Midbrain (tissue), 1 donor: ENCODE measurements at places on chromosomes 1 and 21.

- DNase-seq, result peak; percentile 35
These were observed 21.1 kb downstream of the CLDN8 start for GRCh38 chr21:30194701-30195299.

- DNase-seq, result no peak
These were observed 21.6 kb downstream of the ROR1 start for GRCh38 chr1:63795455-63795854.

GRCh38 chr1:85343612-85344255 lies 67.3 kb upstream of the BCL10 start:
- no peak for DNase-seq

GRCh38 chr1:203034422-203035110 lies 8.3 kb downstream of the PPFIA4 start:
- no peak for DNase-seq

GRCh38 chr1:228983231-228983660 lies 248.0 kb downstream of the RHOU start:
- no peak for DNase-seq

DNA sequence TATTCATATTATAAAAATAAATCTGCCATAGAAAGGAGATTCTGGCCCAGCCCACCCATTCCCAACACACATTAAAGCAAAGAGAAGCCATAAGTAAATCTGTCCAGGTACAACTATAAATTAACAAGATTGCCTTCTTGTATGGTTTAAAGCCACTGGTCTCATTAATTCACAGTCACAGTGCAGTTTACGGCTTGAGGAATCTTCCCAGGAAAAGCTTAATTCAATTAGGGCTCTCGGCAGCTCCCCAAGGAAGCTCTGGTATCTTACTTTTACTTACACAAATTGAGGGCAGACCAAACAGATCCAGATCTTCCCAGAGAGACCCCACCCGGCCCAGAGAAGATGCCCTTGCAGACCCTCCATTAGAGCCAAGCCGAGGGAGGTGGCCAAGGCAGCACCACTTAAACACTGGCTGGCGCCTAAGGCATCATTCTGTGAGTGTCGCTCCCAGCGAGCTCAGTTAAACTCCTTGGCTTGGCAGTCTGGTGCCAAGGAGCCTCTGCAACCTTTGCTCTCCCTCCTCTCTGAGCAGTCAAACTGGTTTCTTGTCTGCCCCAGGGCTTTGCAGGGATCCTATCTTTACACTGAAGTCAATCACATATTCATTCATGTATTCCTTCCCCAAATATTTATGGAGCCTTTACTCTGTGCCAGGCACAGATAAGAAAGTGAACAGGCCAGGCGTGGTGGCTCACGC lies 10.7 kb downstream of the SLC9A1 start:
- no peak for DNase-seq

GRCh38 chr1:115829023-115829674 lies 11.8 kb downstream of the NHLH2 start:
- no peak for DNase-seq

DNA sequence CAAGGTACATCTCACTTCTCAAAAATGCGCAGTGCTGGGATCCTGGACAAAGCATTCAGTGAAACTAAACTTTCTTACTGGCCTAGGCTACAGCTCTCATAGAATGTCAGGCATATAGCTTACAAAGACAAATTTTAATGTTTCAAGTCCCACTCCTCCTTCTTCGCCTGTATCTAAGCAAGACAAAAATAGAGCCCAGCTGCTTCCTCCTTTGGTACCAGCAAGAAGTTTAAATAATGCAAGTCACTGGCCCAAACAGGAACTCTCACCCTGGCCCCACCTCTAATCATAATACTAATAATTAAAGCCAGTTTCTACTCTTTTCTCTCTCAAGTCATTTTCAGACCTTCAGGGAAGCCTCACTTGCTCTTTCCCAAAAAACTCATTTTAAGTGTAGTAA lies 1267.9 kb downstream of the MRPL39 start:
- no peak for DNase-seq

- DNase-seq, result no peak
These were observed 16.4 kb downstream of the IFNGR2 start for GRCh38 chr21:33419538-33420123.

DNA sequence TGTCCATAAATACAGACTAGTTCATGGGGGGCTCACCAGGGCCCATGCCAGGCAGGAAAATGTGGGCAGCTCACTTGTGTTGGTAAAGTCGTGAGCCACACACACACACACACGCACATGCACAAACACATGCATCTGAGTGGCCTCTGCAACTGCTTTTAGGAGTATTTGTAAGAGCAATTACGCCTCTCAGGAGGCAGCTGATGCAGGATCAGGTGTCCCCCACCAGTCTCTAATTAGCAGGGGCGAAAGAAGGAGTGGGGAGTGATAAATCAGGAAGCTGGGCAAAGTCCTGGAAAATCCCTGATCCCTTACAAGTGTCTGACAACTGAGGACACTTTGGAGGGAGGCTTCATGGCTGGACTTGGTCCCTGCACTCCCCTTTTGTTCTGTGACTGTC lies 5.7 kb upstream of the IVL start:
- DNase-seq, result no peak

- no peak for DNase-seq
These were observed 67.9 kb downstream of the OSBPL9 start for GRCh38 chr1:51684776-51685175.

GRCh38 chr1:17924578-17924977 lies 169.4 kb downstream of the ACTL8 start:
- no peak for DNase-seq

DNA sequence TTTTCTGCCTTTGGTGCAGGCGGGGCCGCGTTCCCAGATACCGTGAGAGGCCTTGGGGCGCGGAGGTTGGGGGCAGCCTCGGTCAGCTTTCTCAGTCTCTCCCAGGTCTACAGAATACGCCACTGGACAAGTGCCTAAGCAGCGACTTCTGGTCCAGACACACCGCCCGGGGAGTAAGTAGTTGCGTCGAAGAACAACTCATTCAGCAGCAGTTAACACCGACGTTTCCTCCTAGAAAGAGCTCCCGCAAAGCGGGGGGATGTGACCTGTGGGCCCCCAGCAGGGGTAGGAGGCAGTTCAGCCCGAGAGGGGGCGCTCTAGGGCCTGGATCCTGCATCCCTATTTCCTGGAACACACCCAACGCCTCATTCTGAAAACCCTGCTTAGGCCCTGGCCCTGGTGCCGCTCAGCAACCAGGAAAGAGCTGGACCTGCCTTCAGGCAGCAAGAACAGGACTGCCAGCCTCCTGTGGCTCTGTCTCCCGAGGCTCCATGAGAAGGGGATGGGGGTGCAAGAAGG lies 6.5 kb upstream of the BARHL2 start:
- DNase-seq, result no peak

DNA sequence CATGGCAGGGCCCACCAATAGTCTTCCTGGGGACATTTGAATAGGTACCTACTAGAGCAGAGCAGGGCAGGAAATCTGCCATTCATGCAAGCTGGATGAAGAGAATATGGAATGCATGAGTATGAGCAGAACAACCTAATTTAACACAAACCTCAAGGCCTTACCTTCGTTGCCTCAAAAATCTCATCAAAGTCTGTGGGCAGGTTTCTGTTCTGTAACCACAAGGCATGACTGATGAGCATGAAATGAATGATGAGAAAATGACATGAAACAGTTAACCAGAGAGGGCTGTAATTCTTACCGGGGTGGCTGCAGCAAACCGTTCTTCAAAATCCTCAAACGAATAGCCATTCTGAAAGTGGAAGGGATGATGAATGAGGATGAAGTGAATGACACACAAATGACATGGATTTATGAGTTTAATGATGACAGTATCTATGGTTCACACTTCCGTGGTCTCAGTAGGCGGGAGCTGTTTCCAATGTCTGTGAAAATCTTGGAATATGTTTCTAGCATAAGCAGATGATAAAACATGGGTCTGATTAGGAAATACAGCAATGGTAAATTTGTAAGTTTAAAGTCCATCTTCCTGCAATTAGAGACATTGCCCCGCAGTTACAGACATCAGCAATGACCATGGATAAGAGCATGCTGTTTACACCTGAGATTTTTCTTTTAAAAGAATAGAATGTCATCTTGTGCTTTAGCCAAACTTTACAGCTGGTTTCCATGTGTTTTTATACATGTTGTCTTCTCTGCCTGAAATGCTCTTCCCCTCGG lies 67.6 kb upstream of the C8B start:
- no peak for DNase-seq

DNA sequence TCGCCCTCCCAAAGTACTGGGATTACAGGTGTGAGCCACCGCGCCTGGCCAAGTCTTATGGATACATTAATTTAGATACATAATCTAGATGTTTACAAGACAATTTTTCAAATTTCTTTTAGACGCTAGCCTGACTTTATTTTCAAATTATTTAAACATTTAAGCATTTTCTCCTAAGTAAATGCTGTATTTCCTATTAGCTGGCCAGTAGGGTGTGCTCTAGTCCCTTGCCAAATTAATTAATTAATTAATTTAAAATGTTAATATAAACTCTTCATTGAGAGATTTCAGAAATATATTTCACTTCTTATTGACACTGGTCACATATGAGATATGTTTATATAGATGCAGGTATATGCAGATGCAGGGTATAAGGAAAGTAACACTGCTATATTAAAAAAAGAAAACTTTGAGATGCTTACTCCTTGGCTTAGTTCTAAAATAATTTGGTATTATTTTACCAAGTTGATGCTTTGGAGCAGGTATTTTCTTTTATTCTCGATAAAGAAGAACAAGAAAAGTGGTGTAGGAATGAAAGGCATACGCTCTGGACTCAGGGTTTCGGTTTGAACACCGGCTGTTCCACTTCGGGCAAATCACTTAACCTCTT lies 5.2 kb upstream of the ERRFI1 start:
- DNase-seq, result no peak

DNA sequence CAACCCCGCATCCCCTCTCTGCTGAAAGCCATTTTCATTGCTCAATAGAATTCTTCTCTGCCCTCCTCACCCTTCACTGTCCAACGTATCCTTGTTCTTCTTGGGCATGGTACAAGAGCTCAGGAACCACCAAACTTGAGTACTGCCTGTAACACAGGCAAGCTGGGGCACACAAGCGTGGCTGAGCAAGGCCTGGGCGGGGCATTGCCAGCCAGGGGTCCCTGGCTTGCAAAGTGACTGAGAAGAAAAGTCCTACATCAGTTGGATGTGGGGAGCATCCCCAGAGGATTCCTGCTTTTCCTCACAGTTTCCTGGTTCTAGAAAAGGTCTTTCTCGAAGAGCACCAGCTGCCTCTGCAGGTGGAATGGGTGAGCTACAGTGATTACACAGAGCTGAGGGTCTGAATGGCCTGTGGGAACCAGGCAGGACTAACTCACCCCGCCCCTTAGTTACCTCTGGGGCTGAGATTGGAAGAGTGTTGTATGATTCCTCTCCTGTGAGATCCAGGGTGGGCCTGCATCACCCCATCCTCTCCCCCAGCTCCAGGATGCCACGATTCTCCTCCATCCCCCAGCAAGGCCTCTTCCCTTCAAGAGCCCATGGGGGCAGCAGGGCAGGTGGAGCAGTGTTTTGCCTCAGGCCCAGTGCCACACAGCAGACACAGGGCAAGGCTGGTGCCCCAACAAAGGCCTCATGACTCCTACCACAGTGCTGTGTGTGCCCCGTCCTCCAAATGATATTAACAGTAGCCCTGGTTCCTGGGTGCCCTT lies 121.9 kb downstream of the MATN1 start:
- DNase-seq, result no peak

GRCh38 chr1:243489681-243490546 lies 234.1 kb downstream of the SDCCAG8 start:
- DNase-seq, result no peak

GRCh38 chr1:204445860-204446412 lies 34.3 kb upstream of the PPP1R15B start:
- no peak for DNase-seq

GRCh38 chr21:45042664-45043161 lies 31.7 kb upstream of the ADARB1 start:
- DNase-seq, result no peak

- no peak for DNase-seq
These were observed 26.1 kb downstream of the KCNJ15 start for GRCh38 chr21:38282921-38283320.

- no peak for DNase-seq
These were observed 17.5 kb upstream of the PDIK1L start for GRCh38 chr1:26094076-26094669.

DNA sequence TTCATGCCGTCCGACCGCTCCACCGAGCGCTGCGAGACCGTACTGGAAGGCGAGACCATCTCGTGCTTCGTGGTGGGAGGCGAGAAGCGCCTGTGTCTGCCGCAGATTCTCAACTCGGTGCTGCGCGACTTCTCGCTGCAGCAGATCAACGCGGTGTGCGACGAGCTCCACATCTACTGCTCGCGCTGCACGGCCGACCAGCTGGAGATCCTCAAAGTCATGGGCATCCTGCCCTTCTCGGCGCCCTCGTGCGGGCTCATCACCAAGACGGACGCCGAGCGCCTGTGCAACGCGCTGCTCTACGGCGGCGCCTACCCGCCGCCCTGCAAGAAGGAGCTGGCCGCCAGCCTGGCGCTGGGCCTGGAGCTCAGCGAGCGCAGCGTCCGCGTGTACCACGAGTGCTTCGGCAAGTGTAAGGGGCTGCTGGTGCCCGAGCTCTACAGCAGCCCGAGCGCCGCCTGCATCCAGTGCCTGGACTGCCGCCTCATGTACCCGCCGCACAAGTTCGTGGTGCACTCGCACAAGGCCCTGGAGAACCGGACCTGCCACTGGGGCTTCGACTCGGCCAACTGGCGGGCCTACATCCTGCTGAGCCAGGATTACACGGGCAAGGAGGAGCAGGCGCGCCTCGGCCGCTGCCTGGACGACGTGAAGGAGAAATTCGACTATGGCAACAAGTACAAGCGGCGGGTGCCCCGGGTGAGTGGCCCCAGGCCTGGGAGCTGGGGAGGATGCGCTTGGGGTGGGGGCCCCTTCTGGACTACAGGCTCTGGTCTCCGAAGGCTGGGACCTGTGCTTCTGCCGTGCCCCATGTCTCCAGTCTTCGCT lies 1.1 kb downstream of the SKI start:
- peak; percentile 82 for DNase-seq

GRCh38 chr1:217052626-217053025 lies 329.4 kb upstream of the ESRRG start:
- DNase-seq, result no peak

DNA sequence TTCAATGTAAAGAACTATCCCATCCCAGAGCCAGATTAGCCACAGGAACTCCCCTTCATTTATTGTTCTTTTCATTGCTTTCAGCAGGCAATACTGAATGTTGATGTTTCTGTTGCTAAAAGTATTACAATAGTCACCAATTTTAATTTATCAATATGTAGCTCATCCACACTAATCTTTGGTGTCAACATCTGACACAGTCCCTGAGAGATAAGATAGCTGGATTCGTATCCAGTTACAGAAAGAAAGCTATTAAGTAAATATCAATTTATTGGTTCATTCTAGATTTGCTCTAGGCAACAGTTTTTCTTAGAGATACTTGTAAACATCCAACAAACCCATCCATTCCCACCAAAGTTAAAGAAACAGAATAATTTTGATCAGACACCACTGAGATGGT lies 4.7 kb downstream of the ADSS2 start:
- no peak for DNase-seq

GRCh38 chr21:21929789-21930188 lies 931.6 kb downstream of the NCAM2 start:
- DNase-seq, result no peak
